ENCODE measurements at places on chromosomes 16 and 17. TPM values are rescaled to one million over a fixed set of nuclear protein-coding genes. Genes with fewer than 3 reads are reported as not detected.
A peak's percentile ranks its signal among the peaks of the same experiment; 100 is the strongest.

- DNase-seq: peak; percentile 28
Measured at GRCh38 chr17:78774956-78775571, 7.0 kb downstream of the CYTH1 start.

DNA sequence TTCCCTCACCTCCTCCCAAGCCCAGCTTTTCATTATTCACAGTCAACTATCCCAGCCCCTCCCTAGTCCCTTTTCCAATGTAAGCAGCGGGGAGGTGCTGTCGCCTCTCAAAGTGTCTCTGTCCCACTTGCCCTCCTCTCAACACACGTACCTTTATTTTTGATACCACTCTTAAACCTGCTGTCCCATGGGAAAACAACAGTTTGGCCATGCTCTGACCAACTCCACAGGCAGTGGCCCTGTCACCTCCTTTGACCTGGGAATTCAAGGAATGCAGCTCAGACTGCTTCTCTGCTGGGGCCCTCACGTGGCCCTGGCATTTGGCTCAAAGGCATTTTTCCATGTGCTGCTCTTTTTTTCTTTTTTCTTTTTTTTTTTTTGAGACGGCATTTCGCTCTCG lies 4.2 kb downstream of the LYRM9 start:
- no peak for DNase-seq

DNA sequence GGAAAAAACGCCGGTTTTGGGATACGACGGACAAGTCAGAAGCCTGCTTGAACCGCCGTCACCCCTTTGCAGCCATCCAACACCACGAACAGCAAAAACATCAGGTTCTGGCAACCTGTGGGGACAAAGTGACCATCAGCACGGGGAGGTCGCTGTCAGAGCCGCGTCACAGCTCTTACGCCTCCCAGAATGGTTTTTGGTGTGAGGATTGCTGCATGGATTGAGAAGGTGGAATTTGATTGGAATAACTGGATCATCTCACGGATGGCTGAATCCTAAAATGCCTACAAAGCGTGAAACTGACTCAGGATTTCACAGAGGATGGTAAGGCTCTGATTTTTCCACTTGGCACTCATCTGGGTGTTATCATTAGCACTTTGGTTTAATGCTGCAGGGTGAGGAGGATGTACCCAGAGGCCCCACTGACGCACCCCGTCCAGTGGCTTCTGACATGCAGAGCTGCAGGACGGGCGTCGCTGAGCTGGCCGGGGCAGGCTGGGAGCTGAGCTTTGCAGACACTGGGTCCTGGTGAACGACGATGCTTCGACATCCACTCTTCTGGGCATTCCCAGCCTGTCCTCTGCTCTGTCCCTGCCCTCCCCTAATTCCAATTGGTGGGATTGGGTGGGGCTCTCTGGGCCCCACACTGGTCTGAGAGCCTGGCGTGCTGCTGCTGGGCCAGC lies 73.4 kb upstream of the CREBBP start:
- no peak for DNase-seq

DNA sequence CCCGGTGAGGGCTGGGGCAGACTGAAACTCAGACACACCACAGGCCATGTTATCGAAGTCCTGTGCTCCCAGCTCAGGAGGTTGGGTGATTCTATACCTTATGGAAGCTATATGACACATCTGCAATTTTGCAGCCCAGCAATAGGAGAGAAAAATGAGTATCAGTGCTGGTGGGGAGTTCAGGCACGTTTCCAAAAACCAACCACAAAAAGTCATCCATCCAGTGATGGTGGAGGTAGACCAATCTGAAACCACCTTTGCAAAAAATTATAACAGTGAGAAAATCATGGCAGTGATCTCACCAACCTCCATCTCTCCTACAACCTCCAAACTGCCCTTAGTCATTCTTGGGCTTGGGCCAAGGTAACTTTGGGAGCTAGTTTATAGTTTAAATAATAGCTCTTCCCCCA lies 327.9 kb downstream of the SLC39A11 start:
- DNase-seq: peak; percentile 59

The PLA2G10 gene
- total RNA-seq: not detected
